ENCODE measurements at places on chromosomes 5 and 9.

DNA sequence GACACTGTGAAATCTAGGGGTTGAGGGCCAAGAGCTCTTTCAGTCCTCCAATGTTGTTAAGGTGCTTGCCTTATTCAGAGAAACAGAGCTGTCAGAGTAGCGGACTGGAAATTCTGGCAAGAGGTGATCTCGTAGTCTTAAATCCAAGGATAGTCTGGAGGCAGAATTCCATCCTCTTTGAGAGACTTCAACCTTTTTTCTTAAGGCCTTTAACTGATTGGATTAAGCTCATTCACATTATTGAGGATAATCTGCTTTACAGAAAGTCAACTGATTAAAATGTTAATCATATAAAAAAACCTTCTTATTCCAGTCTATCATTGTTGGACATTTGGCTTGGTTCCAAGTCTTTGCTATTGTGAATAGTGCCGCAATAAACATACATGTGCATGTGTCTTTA lies 243.1 kb upstream of the COX7C start:
- no peak for DNase-seq

DNA sequence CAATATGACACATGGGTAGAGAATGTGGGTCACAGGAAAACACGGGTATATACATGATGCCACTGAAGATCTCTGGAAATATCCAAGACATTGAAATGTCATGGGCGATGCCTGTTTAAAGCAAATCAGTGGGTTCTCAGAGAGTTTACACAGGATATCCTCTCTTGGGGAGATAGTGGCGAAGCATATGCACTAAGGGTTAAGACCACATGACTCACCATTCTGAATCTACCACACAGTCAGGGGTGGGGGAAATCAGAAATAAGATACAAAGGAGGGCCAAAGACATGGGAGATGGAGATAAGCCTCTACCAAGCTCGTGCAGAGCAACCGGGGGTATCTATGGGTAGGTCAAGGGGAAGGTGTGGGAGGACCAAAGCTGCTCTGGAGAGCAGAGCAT lies 58.8 kb downstream of the SH3PXD2B start:
- no peak for DNase-seq

GRCh38 chr5:74027732-74028338 lies 401.8 kb downstream of the ARHGEF28 start:
- DNase-seq, result no peak

DNA sequence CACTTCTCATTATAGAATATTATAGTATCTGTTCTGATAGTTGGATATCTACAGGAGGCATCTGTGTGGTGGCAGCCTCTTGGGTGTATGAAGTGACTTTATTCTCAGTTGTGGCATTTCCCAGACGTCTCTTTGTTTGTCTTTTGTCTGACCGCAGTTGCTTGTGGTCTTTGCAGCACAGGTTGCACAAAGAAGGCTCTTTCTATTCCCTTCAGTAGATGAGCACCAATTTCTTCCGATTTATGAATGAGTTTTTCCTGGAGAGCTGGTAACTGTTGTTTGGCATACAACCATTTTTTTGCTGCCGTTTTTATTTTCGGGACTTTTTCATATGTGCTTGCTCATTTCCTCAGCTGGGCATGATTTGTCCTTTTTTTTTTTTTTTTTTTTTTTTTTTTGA lies 56.4 kb upstream of the MYO10 start:
- no peak for DNase-seq

DNA sequence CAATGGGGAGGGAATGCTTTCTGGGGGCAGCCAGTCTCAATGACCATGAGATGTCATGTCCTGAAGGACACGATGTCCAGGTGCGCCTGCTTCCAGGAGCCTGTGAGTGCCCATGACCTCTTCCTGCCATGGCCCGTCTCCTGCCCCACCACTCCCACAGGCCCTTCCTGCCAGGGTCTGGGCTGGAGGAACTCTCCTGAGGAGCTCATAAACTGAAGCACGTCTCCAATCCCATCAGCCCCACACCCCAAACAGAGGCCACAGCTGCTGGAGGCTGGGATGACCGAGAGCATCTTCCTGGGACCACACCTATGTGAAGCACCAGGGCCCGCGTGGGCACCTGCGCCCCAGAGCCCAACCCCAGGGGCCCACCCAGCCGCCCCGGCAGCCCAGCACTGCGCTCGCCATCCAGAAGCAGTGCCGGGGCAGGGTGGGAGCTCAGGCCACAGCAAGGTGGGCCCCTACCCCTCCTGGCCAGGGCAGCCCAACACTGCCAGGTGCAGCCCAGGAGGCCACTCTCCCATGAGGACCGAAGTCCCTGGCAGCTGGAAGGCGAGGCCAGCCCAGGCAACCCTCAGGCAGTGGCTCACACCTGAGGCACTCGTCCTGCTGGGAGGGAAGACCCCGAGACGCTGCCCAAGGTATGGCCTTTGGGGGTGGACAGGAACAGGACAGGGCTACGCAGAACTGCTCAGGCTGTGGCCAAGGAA lies 53.9 kb upstream of the UBAC1 start:
- no peak for DNase-seq

- DNase-seq, result no peak
These were observed 422.9 kb downstream of the DTWD2 start for GRCh38 chr5:118565335-118565971.

- DNase-seq, result peak; percentile 20
These were observed at the start of gene UBTD2 for GRCh38 chr5:172283020-172283861. Gene UBTD2 (minus strand): TSS chr5:172283764. CDS start chr5:172283665, 99 bp downstream.

GRCh38 chr5:171588790-171589189 lies 169.3 kb downstream of the FGF18 start:
- DNase-seq, result no peak

DNA sequence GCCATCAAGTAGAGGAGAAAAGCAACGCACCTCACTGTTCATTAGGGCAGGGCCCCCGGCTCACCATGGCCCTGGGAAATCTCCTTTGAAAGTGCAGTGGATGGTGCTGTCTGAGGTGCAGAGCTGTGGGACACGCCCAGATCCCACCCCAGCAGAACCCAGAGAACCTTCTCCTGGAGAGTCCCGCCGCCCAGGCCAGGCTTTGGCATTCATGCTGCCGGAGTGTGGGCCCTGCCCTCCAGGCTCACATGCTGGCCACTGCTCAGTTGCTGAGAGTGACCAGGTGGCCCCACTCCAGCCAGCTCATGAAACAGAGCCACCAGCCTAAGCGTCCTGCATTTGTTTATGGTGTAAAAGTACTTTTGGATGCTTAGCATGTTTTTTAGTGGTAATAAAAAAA lies 23.8 kb upstream of the LRRC14B start:
- DNase-seq, result no peak

- DNase-seq, result no peak
These were observed 71.6 kb downstream of the LRRC70 start for GRCh38 chr5:62650197-62650596.

GRCh38 chr9:137435980-137436760 lies 5.0 kb downstream of the ENTPD8 start:
- DNase-seq, result no peak

- DNase-seq, result no peak
These were observed 1.3 kb downstream of the NPDC1 start for GRCh38 chr9:137044502-137045177.

DNA sequence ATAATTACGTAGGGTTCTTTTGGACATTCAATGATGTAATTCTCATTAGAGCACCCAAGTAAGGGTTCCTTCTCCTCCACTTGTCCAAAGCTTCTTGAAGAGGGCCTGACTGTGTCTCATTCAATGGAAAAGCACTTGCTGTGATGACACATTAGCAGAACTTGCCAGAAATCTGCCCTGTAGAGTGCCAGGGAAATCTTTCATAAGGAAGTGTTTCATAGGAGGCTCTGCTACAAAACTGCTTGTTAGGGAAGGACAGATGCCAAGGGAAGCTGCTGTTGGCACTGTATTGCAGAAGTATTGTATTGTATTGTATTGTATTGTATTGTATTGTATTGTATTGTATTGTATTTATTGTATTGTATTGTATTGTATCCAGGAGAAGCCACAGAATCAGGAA lies 45.5 kb upstream of the MPDZ start:
- no peak for DNase-seq
